ENCODE measurements at places on chromosomes 2 and 18. TPM values are rescaled to one million over a fixed set of nuclear protein-coding genes. Genes with fewer than 3 reads are reported as not detected.

The MEMO1 gene
- polyA plus RNA-seq = 33.3 TPM

The DYNAP gene
- polyA plus RNA-seq = not detected

DNA sequence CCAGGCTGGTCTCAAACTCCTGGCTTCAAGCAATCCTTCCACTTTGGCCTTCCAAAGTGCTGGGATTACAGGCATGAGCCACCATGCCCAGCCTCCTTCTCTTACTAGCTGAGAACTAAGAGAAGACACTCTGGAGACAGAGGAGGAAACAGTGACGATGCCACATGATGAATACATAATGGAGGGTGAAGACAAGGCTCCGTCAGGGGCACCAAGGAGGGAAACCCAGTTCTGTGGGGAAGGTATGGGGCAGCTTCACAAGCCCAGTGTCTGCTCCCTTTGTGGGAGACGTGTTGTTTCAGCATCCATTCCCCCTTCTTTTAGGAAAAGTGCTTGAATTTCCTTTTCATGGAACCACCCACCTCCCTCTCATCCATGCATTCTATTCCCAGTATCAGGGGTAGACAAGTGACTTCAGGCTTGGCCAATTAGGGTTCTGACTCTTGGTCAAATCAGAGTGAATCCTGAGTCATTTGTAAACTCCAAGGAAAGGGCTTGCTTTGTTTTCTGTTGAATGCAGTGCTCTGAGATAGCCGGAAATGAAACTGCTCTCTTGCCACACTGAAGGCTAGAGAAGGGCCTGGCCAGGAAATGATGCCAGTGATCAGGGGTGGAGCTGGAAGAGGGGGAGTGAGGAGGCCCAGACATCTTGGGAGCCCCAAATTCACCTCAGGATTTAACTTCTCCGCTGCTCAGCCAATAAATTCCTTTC is 23.7 kb downstream of the TMEM127 start:
- no peak for DNase-seq

The ORC4 gene
- 56.9 TPM for polyA plus RNA-seq

- DNase-seq = no peak
Observed at GRCh38 chr2:213002383-213002782, 149.0 kb downstream of the IKZF2 start.

DNA sequence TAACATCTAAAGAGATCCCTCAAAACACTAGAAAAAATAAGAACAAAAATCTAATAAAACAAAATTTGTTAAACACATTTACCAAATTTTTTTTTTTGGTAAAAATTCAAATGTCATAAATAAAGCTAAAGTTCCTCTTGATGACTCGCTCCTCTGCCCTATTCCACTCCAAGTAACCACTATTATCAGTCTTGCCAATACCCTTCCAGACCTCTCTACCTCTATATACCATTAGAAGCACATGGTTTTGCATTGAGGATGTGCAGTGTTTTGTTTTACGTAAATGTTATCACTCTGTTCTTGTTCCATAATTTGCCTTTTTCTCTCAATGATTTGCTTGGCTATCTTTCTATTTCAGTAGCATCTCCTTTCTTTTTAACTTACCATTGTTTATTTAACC is 10.9 kb downstream of the IL1B start:
- no peak for DNase-seq

The GDF7 gene
- polyA plus RNA-seq = 0.24 TPM

The ABHD1 gene
- polyA plus RNA-seq = 0.79 TPM

GRCh38 chr18:9944805-9945204 is 31.0 kb downstream of the VAPA start:
- DNase-seq = no peak

The PGAP1 gene
- polyA plus RNA-seq = 35.0 TPM

Measured in right lung (tissue), 10 donors.